ENCODE measurements at places on chromosomes 7 and 10.

DNA sequence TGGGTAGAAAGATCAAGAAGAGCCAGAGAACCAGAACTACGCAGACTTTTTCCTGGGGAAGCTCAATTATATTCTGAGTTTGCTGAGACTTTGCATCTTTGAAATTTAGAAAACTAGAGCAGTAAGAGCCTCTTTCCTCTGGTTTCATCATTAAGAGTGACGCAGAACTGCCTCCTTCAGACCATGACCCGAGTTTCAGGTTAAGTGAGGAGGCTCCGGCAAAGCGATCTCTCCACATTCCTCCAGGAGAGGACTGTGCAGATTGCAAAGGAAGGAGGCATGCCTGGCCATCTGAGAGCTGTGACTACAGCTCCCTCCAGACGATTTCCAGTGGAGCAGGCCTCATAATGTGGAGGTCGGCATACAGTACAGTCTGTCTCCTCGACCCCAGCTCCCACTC lies 115.8 kb upstream of the LANCL2 start:
- DNase-seq: no peak

- DNase-seq: no peak
Observed at GRCh38 chr7:107100824-107101223, 56.3 kb downstream of the PRKAR2B start.

GRCh38 chr7:152743600-152743999 lies 16.0 kb upstream of the ACTR3B start:
- DNase-seq: no peak

GRCh38 chr7:133706016-133706415 lies 421.1 kb upstream of the LRGUK start:
- no peak for DNase-seq

DNA sequence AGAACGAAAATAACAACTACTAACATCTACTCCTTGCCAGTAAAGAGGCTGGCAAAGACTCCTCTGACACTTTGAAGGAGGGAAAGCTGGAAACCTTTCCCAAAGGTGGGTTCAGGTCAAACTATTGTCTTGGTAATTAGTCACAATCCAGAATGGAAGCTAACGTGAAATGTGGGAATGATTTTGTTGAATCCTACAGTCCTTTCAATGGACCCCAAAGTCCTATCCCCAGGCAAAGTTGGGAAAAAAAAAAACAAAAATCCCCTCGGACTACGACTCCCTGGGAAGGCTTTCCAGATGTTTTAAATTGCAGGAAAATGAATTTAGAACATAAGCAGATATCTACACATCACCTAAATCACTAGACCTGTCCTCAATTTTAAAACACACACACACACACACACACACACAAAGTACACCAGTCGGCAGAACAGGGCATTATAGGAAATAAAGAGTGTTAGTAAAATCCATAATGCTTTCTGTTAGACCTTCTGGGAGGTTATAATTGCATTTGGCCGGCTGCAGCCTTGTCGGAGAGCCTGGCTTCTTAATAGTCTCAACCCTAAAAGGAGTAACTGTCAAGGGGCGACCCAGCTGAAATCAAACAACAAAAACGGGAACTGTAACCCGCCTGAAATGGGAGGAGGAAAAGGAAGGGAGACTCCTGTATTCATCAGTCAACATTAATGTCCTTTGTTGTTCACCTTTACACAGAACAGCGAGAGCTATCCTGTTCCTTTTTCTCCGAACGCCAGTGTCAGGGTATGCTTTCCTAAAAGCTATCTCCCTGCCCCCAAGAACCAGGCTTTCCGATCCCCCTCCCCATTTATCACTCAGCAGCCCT lies 1.5 kb downstream of the DOCK4 start:
- no peak for DNase-seq

- no peak for DNase-seq
Observed at GRCh38 chr7:116239434-116239833, 29.1 kb downstream of the TES start.

GRCh38 chr7:121017586-121017985 lies 29.1 kb downstream of the CPED1 start:
- DNase-seq: no peak

GRCh38 chr10:35585356-35585755 lies 19.8 kb upstream of the GJD4 start:
- DNase-seq: no peak

DNA sequence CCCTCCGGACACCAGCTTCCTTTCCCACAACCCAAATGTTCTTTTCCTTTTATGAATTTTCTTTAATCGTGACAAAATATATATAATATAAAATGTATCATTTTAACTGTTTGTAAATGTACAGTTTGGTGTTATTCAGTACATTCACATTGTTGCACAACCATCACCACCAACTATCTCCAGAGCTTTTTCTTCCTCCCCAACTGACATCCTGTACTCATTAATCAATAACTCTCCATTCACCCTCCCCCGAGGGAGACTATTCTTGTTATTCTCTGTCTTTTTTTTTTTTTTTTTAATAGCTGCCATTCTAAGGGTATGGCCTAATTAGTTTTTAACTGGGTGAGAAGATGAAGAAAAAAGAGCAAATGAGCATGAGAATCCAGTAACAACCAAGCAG lies 30.6 kb upstream of the ITGB1 start:
- no peak for DNase-seq

GRCh38 chr7:79308192-79308591 lies 145.3 kb downstream of the MAGI2 start:
- DNase-seq: no peak

DNA sequence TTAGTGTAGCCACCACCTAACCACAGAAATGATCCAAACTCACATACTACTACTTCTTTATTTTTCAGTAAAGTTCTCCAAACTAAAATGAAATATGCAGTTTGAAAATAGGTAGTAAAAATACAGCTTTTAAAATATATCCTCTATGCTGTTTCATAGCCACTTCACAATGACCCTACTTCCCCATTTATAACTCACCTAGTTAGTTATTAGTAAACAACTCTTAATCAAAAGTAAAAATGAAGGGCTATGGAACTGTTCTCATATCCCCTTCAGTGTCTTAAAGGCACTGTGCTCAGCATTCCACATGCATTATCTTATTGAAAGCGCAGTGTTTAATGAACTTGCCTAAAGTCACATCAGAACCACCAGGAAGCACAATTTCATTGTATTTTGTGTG lies 43.5 kb downstream of the KMT2C start:
- DNase-seq: no peak

GRCh38 chr10:77532068-77532467 lies 105.5 kb downstream of the KCNMA1 start:
- no peak for DNase-seq
